ENCODE measurements at places on chromosomes 6 and 20.
A peak's percentile ranks its signal among the peaks of the same experiment; 100 is the strongest.

DNA sequence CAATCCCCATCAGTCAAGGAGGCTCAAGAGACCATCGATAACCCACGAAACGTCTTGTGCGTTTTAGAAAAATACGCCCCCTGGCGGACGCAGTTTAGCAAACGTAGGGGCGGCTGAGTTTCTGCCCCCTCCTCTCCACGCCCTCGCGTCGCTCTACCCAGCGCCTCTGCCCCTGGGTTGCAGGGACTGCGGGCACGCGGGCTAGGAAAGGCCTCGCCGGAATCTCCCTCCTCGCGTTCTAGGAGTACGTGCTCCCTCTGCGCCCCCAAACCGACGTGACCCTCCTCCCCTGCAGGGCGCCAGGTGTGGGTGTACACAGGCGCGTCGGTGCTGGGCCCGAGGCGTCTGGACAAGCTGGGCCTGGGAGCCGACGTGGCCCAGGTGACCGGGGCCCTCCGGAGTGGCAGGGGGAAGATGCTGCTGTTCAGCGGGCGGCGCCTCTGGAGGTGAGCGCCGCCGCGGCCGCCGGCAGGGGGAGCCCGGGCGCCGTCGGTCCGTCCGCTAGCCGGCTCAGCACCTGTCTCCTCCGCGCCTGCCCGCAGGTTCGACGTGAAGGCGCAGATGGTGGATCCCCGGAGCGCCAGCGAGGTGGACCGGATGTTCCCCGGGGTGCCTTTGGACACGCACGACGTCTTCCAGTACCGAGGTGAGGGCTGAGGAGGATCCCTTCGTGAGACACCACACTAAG lies 5.3 kb downstream of the MMP9 start:
- DNase-seq, result peak; percentile 77

GRCh38 chr6:151179321-151179720 lies 60.4 kb upstream of the AKAP12 start:
- no peak for DNase-seq

DNA sequence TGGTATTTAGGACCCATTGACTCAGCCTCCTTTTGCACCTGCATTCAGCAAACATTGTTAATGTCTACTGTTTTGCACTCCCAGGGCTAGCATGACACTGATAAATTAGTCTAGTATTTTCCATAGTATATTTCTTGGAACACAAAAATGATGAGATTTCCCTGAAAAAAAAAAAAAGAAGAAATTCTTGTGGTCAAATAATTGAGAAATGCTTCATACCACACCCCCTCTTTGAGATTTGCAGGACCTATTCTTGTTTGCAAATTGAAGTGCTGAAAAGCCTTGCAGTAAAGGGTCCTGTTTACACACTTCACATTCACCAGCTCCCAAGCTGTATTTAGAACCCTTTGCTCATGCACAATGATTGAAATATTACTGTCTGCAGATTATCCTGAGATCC lies 36.3 kb upstream of the CLIC5 start:
- DNase-seq, result no peak

DNA sequence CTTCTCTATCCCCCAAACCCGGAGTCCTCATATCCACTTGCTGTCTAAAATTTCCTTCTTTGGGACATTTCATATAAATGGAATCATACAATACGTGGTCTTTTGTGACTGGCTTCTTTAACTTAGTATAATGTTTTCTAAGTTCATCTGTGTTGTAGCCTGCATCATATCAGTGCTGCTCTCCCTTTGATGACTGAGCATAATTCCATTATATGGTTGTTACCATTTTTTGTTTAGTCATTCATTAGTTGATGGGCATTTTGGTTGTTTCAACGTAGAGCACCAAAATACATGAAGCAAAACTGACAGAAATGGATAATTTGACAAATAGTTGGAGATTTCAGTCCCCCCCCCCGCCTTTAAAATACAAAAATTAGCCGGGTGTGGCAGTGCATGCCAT lies 71.5 kb downstream of the ZFAND3 start:
- DNase-seq, result no peak

DNA sequence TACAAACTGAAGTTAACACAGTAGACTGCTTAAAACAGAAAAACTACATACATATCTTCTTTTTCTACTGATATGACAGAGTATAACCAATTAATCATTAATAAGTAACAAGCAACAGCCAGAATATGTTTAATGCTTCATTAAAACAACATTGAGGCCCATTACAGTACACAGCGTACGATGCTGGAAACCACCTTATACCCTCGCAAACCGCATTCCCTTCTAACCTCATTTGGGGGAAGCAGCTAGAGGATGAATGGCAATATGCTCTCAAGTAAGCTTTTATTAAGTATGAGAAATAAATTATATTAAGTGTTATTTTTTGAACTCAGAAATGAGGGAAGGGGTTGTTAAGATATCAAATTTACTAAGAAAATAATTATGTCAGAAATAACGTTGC lies 142.4 kb downstream of the GMDS start:
- no peak for DNase-seq

GRCh38 chr6:83488448-83488847 lies 23.9 kb upstream of the PRSS35 start:
- DNase-seq, result no peak

GRCh38 chr6:109671733-109672132 lies 19.3 kb downstream of the AK9 start:
- DNase-seq, result no peak

GRCh38 chr6:83270971-83271719 lies 78.0 kb downstream of the RWDD2A start:
- no peak for DNase-seq

DNA sequence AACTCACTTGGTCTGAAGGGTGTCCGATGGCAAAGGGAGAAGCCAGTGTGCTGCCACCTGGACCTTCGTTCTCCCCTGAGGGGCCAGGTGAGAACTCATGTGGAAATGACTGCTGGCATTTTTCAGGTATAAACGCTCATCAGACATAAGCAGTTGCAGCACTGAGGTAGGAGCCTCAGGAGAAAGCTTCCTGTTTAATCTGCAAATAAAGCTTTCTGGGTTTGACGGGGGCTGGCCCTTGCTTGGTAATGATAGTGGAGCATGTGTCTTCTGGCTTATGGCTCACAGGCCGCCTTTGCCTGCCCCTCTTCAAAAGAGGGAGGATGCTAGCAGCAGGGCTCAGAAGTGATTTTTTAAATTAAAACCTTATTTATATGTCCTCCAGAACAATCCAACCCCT lies 122.1 kb upstream of the SLC24A3 start:
- DNase-seq, result no peak

DNA sequence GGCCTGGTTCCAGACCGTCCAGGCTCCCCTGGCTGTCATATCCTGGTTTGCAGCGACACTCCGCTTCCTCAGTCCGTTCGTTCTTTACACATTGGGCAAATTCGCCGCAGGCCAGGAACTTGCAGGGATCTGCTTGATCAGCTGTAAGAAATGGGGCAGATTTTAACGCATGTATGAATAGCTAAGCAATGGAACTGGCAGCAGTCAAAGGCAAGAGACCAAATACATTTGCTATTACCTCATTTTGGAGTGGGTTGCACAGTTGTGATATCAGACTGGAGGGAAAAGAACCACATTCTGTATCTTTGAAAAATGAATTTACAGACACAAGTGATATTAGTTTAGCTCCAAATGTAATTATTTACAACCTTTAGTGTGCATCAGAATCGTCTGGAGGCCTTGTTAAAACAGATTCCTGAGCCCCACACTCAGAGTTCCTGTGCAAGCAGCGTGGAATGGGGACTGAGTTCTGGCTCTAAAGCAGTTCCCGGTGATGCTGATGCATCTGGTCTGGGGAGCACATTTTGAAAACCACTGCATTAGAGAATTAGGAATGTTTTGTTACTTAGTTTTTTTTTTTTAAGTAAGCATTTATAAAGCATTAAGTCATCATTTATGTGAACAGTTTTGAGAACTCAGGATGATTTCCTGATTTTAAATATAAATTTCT lies 141.3 kb downstream of the IMPG1 start:
- DNase-seq, result no peak

DNA sequence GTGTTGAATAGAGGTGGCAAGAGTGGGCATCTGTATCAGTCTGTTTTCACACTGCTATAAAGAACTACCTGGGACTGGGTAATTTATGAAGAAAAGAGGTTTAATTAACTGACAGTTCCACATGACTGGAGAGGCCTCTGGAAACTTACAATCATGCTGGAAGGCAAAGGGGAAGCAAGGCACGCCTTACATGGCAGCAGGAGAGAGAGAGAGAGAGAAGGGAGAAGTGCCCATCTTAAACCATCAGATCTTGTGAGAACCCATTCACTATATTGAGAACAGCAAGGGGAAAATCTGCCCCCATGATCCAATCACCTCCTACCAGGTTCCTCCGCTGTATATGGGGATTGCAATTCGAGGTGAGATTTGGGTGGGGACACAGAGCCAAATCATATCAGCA lies 18.6 kb upstream of the PPP1R14C start:
- DNase-seq, result no peak

DNA sequence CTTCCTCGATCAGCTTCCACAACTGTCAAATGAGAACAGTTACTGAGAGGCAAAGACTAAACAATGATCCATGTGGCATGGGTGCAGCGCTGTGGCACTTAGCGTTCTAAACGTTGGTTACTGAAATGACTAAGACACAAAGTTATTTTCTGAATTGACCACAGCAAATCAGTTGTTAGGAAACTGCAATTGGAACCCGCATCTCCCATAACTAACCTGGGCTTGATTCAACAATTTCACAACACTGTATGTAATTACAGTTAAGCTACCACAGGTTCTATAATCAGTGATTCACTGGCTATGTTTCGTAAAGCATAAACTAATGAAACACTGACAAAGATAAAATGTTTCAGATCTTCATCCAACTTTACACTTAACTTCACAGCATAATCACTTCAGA lies 12.5 kb downstream of the WDR27 start:
- DNase-seq, result no peak

GRCh38 chr20:61819574-61819846 lies 246.2 kb downstream of the TAF4 start:
- no peak for DNase-seq
